Stimulated activated naive CD8-positive, alpha-beta T cell treated with anti-CD3 and anti-CD28 coated beads, Interleukin-15, amount 100 ng/mL, for 72 hours (primary cell): ENCODE measurements at places on chromosomes 6 and 20.

GRCh38 chr20:24978513-24978912 is 14.0 kb downstream of the APMAP start:
- no peak for DNase-seq

GRCh38 chr6:80331522-80331921 is 225.1 kb downstream of the BCKDHB start:
- no peak for DNase-seq

- DNase-seq: no peak
Measured at GRCh38 chr20:51085769-51086168, 62.9 kb upstream of the KCNG1 start.

GRCh38 chr20:59939879-59940128 is 301 bp downstream of the PPP1R3D start:
- DNase-seq: no peak

DNA sequence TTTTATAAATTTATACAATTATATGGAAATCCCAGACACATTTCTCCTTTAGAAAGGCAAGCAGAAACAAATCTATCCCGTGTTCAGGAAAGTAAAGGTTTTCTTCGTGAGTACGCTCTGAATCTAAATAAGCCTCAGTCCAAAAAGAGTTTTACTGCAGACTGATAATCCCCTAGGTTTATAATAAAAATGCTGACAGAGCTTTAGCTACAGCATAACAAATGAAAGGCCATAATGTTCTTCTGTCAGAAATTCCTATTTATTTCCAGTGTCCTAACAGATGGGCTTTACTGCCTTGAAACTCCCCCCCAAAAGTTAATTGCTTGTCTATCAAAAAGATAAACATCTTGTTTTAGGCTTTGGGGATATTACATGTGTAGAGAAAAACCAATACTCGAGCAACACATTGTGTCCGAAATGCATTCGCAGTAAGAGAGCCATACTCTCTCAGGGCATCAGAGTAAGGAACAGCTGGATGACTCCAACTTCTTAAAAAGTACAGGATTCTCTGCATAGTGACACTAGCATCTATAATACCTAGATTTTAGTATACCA is 109.0 kb downstream of the PRKN start:
- DNase-seq: no peak

- no peak for DNase-seq
Measured at GRCh38 chr20:3510110-3510509, 39.3 kb downstream of the ATRN start.

DNA sequence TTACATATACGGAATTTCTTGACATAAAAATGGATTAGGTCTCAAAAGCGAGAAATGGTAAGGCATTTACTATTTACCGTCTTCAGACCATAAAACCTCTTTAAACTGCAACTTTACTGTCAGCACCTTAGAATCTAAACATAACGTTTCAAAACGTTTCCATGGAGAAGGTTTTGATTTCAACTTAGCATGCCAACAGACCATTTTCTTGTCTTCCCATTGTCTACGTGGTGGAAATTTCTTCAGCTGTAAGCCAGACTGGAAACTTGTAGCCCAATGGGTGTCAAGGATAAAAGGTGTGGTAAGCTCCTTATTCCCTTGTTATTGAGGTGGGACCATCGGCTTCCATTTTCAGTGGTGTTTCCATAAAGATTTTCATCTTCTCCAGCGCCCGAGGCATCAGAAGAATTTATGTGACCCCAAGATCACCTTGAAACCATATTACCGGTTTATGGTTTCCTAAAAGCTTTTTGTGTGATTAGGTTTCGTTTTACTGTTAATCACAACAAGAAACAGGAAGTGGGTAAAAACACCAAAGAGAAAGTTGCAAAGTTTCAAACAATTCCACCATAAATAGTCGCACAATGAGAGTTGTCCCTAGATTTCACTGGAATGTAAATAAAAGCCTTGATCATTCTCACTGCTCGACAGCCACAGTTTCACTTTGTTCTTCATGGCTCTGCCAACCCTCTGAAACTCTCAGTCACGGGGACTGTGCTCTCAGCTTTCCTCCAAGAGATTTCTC is 63.0 kb upstream of the CD2AP start:
- peak; percentile 6 for DNase-seq
